Osteocyte (in vitro differentiated cells): ENCODE measurements at places on chromosomes 1 and 21. TPM values are rescaled to one million over a fixed set of nuclear protein-coding genes. Genes with fewer than 3 reads are reported as not detected.

- no peak for DNase-seq
These were observed 3.5 kb downstream of the CRNN start for GRCh38 chr1:152410599-152410998.

DNA sequence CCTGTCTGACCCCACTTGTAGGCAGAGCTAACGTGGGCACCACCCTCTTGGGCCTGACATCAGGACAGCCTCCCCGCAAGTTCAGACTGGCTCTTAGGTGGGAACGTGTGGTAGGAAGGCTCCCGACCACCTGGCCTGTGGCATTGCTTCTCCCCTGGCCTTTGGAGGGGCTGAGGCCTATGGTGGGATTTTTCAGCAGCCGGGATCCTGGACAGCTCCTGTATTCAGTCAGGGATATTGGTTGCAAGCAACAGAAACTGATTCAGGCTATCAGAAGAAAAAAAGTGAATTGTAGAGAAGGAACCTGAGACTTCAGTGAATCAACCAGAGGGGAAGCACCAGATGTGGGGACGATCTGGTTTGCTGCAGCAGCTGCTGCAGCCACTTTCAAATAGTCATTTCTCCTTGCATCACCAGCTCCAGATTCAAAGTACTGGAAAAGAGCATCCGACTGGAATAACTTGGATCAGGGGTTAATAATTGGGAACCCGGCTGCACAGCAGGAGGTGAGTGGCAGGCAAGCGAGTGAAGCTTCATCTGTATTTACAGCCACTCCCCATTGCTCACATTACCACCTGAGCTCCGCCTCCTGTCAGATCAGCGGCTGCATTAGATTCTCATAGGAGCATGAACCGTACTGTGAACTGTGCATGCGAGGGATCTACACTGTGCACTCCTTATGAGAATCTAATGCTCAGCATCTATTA is 5.9 kb downstream of the RNF186 start:
- DNase-seq: no peak

DNA sequence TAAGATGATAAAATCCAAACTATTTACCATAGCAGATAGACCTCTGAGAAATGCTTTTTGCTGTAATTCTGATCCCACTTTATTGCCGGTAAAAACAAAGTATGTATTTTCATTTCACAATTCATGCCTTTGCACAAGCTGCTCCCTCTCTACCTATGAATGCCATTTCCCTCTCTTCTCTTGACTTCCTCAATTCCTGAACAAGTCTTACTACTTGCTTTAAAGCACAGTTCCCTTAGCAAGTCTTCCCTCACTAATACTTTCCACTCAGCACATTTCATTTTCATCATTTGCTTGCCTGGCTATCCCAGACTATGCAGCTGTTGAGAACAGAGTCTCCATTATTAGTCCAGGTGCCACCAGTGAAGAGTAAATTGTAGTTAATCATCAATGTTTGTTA is 13.8 kb downstream of the GPATCH2 start:
- no peak for DNase-seq

Gene SPRR2G
- not detected in 2 replicates for total RNA-seq

DNA sequence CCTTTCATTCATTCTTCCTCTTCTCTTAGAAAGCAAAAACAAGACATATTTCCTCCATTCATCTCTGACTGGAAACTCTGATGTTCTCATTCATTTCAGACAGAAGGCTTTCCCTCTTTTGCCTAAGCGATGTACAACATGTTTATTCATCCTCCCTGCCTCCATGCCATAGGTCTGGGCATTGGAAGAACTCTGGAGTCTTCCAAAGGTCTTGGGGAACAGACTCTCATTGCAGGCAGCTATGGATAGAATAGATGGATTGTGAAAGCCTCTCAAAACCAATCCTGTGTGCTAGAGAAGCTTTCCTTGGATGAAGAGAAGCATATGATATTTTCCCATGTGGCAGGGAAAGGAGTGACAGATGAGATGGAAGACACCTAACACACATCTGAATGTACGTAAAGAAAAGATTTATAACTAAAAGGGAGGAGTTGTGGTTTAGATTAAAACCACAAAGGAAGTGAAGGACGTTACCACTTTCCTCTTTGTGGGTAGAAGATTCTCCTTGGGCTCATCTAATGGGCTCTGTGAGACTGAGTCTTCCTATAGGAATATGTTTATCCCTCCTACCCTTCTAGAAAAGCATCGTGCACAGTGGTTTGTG is 38.7 kb downstream of the BCL9 start:
- no peak for DNase-seq

GRCh38 chr21:15164678-15165303 is 100.0 kb upstream of the NRIP1 start:
- DNase-seq: no peak
